ENCODE measurements at places on chromosomes 6 and 20.
A peak's percentile ranks its signal among the peaks of the same experiment; 100 is the strongest.

DNA sequence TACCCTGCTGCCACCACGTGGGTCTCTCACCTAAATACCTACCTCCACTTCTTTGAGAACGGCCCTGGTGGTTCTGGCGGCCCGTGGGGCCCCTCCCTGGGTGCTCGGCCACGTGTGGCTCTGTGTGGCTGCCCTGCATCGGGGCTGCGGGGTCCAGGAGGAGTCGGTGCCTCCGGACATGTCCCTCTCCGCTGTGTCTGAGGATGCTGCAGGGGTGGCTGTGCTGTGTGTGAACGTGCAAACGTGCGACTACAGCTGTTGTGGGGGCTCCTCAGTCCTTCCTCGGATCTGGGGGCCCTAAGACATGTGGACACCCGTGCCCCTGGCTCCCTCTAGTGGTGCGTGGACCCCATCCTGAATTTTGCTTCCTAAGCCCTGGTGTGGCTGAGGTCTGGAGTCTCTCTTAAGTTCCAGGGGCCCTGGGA, 691.8 kb downstream of the QKI start:
- DNase-seq = peak; percentile 14

DNA sequence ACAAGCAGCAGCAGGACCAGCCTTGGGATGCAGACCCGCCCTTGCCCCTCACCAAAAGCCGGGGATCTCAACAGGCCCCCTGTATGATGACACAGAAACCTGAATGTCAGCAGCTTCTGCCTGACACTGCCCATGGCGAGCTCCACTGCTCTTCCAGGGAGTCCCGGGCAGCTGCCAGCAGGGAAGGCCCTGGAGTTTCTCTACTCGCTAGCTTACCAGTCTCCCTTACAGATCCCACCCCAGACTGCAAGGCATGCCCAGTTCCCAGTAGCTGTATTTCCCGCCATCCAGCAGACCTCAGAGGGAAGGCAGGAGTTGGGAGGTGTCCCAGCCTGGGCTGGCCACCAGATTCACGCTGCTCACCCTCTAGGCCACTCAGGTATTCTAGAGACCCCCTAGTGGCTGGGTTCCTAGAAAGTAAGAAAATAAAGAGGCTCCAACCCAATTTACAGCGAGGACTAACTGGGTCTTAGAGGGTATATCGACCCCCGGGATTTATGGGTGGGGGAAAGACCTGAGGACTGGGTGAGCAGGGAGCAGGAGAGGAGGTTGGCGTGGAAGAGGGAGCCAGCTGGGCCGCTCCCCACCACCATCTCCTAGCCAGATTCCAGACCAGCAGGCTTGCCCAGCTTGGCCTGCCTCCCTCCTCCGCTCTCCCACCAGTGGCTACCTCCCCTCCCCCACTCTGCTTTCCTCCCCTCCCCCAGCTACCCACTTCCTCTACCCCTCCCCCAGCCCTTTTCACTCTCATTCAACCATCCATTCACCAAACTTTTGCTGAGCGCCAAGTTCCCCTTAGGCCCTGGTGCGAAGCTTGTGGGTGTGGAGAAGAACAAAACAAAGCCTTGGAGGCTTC, 9.7 kb upstream of the HMGA1 start:
- DNase-seq = no peak

- no peak for DNase-seq
Measured at GRCh38 chr6:22327881-22328280, 31.0 kb upstream of the PRL start.

DNA sequence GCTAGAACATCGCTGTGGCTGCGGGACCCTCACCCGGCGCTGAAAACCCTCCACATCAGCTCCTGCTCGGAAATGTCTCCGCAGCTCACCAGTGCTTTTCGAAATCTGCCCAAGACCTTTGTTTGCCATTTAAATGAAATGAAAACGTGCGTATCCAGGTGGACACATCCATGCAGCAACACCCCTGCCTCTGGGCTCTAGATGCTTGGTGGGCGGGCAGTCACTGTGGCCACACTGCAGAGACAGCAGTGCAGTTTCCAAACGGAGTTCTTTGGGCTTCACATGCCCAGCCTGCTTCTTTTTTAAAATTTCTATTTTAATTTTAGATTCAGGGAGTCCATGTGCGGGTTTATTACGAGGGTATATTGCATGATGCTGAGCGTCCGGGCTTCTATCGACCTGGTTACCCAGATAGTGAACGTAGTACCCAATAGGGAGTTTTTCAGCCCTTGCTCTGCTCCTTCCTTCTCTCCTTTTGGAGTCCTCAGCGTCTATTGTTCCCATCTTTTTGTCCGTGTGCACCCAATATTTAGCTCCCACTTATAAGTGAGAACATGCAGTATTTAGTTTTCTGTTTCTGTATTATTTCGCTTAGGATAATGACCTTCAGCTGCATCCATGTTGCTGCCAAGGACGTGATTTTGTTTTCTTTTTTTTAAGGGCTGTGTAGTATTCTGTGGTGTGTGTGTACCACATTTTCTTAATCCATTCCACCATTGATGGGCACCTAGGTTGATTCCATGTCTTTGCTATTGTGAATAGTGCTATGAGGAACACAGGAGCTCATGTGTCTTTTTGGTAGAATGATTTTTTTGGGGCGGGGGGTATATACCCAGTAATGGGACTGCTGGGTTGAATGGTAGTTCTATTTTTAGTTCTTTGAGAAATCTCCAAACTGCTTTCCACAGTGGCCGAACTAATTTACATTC, 4.8 kb upstream of the TUBB2B start:
- no peak for DNase-seq

DNA sequence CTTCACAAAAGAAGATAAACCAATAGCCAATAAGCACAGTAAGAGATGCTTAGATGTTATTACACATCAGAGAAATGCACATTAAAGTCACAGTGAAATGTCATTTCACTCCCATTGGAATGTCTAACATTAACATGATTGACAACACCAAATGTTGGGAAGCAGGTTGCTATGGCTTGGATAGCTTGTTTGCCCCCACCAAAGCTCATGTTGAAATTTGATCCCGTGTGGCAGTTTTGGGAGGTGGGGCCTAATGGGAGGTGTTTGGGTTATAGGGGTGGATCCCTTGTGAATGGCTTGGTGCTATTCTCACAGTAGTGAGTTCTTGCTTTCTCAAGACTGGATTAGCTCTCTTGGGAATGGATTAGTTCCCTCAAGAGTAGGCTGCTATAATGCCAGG, 44.8 kb downstream of the MRAP2 start:
- no peak for DNase-seq

GRCh38 chr6:26520237-26520849, 17.8 kb upstream of the HMGN4 start:
- DNase-seq = no peak

- DNase-seq = no peak
Measured at GRCh38 chr6:14838133-14838583, 407.7 kb upstream of the JARID2 start.

DNA sequence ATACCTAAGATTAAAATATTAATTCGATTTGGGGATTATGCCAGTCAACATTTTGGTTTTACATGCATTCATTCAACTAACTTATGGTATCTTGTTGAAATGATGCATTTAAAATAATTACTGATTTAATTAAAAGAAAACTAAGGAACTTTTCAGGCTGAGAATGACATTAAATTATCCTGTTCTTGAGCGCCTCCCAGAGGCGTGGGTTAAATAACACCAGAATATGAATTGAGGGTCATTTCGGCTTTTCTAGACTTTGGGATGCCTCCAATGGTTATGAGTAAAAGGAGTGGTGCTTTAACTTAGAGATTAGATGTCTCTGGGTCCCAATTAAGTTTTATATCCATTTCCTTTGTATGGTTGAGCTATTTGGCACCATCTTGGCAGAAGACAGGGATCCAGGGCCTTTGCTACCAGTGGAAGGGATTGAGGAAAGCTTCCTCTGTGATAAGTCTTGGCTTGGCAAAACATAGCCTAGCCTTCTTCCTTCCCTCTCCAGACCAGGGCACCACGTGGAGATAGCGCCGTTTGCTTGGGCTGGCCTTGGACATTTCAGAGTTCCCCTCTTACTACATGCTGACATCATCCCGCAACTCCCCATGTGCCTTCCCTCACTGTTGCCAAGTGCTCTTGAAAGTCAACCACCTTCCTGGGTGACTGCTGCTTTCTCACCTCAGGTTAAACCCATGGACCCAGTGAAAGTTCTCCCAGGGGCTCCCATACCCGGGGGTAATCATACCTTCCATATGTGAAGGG, 28.7 kb downstream of the GNAS start:
- no peak for DNase-seq

DNA sequence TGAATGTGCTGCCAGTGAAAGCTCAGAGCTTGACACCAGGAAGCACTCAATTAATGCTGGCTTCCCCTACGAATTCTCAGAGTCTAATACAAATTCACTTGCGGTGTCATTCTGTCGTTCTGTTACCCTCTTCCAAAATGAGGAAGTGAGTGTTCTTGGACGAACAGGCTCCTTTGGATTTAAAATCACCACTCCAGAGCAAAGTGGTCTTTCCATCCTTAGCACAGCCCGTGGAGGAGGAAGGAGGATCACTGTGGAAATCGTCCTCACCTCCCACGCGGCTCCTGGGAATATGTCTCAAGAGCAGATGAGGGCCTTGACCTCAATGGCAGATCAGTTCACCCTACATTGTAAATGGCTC, 41.7 kb downstream of the RIOK1 start:
- DNase-seq = no peak

GRCh38 chr6:121880831-121881230, 445.4 kb downstream of the GJA1 start:
- DNase-seq = no peak

DNA sequence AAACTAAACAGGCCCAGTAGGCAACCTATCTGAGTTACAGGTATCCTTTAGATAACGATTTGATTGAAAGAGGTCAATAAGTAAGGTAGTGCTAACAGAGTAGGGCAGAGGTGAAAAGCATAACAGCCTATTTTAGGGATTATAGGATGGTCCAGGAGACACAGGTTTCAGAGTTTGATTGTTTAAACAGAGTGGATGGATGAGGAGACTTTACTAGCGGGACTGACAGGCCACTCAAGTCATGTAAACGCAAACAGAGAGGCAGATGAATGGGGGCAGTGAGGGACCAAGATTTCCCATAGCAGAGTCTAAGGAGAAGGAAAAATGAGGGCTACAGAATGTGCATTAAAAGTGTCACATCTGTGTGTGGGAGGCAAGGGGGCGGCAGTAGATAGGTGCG, 4.8 kb downstream of the NEDD9 start:
- no peak for DNase-seq

DNA sequence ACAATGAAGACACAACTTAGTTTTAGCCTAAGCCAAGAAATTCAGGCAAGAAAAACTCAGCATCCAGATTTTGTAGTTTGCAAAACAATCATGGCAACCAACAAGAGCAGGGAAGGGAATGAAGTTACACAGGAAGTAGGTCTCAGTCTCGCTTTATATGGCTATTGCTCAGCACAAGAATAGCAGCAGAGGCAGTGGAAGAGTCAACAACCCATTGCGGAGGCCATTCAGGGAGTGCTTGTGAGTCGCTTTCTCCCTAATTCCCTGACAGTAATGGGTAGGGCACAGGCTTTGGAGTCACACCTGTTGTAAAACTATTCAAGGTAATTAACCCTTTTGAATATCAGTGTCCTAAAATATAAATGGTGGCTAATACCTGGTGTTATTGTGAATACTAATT, 238.5 kb downstream of the HDGFL1 start:
- DNase-seq = no peak

- no peak for DNase-seq
Measured at GRCh38 chr6:158911746-158912480, 88.1 kb downstream of the RSPH3 start.

DNA sequence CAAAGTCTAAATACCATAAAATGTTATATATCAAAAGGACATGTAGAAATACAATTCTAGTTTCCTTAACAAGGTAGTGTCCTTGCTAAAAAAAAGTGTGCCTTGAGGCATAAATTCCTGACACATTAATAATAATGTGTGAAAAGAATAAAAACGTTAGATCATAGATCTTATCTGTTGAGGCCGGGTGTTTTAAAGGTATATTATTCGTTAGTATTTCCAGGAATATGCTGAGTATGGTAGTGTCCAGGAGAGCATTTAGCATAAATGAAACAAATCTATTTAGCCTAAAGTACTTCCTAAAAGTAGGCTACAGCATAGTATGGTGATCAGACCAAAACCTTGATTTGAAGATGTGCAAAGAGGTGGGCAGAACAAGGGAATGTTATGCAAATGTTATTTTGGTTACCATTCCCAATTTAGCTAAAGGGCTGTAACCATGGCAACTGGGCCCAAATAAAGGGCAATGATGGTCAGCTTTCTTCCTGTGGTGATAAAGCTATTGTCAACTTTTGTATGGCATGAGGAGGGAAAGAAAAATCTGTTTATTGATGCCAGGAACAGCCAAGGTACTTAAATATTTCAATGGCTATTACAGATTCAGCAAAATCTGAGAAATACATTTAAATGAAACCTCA, 18.9 kb downstream of the MKKS start:
- no peak for DNase-seq

DNA sequence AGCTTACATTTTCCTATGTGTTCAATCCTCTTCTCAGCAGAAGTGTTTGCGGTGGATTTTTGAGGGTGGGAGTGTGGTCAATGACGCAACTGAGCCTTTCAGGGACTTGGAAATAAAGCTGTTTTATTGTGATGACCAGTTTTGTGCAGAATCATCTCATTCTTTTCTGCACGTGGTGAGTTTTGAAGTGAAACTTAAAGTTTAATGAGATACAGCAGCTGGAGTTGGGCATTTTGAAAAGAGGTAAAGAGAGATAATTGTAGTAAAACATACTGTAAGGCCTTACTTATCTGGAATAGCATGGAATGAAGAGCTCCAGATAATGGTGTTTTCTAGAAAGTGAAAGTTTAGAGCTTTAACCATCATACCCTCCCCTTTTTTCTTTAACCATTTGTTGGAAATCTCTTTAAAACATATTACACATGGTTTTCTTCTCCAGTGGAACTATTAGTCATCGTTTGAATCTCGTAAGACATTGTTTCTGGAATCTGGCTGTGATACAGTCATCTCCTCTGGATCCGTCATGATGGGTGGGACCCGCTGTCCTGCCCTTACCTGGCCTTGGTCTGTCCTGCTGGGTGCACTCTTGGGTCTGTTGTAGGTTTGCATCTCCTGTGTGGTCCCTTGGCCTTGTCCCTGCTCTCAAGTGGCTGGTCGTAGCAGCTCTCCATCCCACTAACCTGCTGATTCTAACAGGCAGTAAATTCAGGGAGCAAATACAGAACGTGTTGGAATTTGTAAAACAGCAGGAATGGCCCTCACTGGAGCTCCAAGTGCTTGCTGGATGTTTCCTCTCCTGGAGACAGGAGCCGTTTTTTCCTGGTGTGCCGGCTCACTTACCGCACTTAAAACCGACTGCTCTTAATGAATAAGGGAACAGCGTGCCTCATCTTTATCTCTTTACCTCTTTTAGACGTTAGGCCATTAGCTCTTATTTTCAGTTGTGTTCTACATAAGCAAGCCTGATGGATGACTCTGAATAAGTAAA, 29.8 kb downstream of the UST start:
- peak; percentile 92 for DNase-seq

GRCh38 chr6:170018936-170019817, 267.8 kb downstream of the ERMARD start:
- DNase-seq = peak; percentile 21

- DNase-seq = peak; percentile 82
Measured at GRCh38 chr6:54493138-54493537, 184.9 kb downstream of the TINAG start.

DNA sequence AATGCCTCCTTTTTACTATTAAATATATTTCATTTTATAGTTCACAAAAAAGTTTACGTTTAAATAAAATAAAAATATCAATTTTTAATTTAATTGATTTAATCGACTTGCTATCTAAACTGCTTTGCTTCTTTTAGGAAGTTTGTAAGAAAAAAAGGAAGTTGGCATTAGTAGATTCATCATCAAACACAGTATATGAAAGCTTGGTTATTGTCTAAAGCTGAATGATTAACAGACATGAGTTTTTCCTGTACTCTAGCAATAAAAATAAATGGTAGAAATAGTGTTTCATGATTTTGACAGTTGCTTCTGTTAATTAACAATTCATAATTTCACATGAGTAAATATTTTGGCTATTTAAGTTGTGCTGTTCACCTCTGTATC, 1285.5 kb upstream of the GJE1 start:
- DNase-seq = no peak

Measured in fibroblast of mammary gland (primary cell).